ENCODE measurements at places on chromosomes 3 and 15.

DNA sequence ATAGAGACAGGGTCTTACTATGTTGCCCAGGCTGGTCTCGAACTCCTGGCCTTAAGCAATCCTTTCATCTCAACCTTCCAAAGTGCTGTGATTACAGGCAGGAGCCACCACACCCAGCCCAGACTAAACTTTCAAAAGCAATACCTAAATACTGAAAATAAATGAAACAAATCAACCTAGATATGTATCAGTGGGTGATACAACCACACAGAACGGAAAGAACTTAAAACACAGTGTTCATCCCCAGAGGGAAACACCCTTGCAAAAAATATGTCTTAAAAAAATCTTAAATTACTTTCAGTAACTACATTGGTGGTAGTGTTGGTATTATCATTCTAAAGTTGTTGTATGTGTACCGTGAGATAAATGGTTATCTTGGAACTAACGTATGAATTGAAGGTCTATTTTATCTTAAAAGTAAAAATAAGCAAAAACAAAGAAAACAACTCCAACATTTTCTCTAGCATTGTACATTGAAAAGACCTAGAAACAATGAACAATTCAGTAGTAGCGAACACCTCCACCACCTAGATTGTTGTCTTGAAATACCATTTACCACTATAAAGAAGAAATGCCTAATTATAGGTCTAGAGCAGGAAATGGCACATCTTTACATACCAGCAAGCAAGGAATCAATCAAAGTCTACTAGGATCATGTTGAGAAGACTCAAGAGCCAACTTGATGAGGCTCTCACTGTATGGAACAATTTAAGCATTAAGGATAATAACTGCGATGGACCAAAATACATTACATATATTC is 24.7 kb downstream of the SLTM start:
- DNase-seq: no peak

GRCh38 chr15:74383695-74384565 is 16.5 kb upstream of the CYP11A1 start:
- peak; percentile 53 for DNase-seq

DNA sequence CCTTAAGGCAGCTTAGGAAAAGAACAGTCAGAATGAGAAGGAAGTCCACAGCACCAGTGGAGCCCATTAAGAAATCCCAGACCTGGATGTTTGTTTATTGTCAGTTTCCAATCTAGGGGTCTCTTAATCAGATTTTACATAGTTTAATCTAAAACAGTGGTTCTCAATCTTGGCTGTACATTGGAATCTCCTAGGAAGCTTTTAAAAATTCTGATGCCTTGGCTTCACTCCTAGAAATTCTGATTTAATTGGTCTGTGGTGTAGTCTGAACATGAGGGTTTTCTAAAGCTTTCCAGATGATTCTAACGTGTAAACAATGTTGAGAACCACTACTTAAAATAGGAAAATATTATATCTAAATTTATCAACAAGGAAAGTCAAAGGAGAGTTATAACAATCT is 56.6 kb upstream of the SPRED1 start:
- DNase-seq: no peak

DNA sequence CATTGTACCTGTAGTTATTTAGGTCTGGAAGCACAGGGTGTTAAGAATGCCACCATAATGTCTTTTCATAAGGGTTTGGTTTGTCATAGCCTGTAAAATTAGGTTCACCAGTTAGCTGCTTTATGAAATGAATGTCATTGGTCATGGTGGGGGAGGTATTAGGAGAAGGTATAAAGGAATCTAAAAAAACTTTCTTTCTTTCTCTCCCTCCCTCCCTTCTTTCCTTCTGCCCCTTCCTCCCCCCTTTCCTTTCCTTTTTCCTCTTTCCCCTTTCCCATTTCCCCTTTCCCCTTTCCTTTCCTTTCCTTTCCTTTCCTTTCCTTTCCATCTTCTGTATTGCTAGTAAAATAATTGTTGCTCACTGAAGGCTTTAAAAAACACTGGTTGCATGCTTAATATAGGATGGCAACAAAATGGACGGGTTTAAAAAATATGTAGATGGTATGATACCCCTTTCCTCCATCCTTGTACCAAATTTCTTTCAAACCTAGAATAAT is 9.6 kb downstream of the ATP2C1 start:
- no peak for DNase-seq

- peak; percentile 39 for DNase-seq
Measured at GRCh38 chr15:92277776-92278175, 115.9 kb upstream of the ST8SIA2 start.

DNA sequence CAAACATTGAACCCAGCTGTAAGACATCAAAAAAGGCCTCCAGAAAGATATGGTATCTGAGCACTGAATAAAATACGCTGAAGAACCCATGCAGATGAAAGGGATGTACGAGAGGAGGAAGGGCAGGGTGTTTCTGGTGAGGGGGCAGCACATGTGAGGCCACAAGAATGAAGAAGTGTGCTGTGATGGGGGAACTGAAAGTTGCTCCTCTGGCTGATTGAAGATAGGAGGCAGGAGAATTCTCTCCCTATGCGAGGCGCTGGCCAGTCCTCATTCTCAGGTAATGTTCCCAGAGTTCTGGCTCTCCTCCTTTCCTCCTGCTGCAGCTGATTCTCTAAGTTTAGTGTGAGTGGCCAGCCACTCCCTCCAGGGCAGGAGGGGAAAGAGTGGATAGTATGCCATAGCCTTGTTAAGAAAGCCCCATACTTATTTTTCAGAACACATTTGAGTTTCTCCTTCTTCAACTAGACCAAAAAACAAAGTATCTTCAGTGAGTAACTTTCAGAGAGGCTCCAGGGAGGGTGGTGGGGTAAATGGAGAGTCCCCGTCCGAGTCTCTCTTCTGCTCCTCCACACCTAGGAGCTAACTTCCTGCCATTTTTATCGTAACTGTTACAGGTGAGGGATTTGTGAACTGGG is 26.9 kb upstream of the MYO1E start:
- DNase-seq: peak; percentile 87

DNA sequence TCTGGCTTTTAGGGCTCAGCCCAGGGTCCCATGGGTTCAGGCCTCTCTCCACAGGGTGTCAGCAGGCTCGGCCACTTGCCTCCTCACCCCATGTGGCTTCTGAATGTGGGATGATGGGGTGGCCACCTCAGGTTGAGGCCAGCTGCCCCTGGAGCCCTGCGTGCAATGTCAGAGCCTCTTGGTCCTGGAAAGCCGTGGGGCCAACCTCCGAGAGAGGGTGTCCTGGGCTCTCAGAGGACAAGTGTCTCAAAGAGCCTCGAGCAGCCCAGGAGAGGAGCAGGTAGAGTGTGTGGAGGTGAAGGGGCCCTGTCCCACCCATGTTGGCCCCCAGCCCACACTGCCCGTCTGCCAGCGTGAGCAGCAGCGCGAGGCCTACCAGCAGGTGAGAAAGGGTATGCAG is 86.0 kb downstream of the PLXNA1 start:
- DNase-seq: no peak

DNA sequence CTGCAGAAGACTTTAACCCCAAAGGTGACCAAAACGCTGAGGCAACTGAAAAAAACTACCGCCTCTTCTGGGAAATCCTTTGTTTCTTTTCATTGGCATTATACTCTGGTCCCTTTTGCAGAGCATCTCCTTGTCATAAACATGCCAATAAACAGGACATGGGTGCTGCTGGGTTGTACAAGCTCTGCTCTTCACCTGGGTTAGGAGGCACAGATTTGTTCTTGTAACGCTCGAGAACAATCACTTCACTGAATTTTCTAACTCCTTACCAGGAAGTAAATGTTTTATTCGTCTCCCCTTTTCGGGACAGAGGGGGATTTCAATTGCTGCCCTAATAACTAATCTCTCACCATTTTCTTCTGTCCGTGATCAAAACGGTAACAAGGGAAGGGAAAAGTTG is 1.3 kb downstream of the PLCH1 start:
- DNase-seq: peak; percentile 37

DNA sequence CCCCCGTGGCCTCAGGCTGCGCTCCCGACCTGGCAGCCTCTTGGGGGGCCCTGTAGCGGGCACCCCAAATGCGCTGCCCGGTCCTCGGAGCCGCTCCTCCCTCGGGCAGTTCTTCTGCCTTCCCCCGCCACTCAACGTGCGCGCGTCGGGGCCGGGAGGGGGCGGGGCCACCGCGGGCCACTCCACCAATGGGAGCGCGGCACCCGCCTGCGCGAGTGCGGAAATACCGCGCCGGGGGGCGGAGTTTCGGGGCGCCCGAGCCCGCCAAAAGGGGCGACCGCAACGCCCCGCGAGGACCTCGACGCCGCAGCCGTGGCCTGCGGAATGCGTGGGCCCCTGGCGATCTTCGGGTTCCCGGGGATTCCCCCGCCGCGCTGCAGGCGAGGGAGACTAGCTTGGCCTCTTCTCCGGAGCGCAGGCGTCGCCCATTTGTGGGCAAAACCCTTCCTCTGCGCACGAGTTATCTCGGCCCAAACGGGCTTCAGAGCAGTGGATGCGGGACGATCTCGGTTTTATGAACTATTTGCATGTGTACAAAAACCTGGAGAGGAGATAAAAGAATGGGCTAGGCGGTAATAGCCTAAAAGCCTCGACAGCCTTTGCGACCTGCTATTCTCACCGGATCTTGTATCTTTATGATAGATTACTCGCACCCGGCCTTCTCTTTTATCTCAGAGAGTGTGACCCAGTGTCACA is at the start of gene TASOR:
Gene TASOR (minus strand): TSS at position 144 of the 696 bp plus-strand sequence. CDS start 259 bp downstream, outside the sequence.
- peak; percentile 80 for DNase-seq

DNA sequence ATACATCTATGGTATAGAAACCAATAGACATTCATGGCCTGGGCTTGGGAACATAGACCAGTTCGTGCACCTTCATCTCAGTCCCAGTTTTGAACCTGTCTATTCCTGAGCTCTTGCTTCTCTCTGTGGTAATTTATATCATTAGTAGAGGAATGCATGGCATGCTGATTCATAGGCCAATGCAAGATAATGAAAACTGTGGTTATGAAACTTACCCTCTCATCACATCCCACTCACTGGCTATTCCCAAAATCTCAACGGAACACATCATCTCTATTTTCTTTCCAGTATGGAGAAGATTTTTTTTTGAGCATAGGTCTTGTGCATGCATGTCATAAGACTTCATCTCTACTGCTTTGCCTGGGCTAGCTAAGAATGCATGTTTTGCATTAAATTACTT is 18.7 kb upstream of the P2RY12 start:
- no peak for DNase-seq

- DNase-seq: no peak
Measured at GRCh38 chr3:9439331-9439730, 41.9 kb downstream of the SETD5 start.

- DNase-seq: no peak
Measured at GRCh38 chr3:50658416-50658815, 16.3 kb upstream of the DOCK3 start.

GRCh38 chr15:52262364-52262763 is 33.2 kb downstream of the MYO5C start:
- DNase-seq: no peak

DNA sequence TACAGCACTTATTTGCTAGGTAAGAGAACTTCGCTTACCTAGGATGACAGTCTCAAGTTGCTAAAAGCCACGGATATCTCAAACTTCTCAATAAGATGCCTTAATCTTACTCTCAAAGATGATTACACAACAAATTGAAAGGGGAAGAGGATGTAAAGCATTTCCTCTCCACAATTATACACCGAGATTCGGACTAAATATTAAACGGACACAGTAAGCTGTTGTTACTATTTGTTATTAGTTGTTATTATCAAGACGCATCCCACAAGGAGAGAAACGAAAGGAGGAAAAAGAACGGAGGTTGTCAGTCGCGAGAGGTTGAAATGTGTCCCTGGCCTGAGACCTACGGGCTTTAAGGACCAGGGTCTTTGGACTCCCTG is 660 bp downstream of the ZNF106 start:
- DNase-seq: peak; percentile 58

DNA sequence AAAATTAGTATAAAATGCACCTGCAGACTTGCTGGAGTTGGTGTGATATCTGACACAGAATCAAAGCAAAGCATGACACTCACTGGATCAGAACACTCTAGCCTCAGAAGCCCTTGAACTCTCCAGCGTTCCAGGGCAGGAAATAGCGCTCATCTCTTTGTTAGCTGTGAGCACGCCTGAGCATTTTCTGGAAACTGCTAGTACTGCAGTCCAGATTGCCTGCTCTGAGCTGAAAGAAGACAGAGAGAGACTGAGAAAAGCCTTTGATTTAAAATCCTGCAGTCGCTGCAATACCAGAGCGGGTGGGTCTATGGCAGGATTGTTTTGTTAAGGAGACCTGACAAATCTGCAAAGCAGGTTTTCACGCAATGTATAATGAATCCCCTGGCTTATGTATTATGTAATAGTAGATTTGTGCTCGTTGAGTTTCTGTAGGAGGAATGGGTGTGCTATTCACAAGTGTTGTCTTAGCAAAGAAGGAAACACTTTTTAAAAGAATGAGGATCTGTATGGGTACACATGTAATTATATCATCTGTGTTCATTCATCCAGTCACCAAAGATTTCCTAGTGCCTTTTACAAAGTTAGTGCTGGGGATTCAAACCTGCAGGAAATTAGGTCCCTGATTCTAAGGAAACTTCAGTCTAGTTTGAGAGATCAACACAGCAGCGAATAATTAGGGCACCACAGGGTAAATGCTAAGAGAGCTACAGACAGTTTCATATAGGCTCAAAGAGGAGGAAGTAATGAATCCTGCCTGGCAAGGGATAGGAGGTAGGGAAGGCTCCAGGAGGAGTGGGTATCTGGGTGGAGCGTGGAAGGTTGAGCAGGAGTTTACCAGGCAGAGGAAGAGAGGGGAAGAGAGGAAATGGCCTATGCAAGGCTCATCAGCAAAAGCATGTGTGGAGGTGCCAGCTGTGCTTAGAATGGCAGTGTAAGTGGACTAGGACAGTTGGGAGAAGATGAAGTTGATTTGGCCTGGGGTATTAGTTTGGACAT is 26.1 kb upstream of the MGLL start:
- DNase-seq: no peak

- no peak for DNase-seq
Measured at GRCh38 chr3:135268941-135269532, 474.0 kb downstream of the EPHB1 start.

DNA sequence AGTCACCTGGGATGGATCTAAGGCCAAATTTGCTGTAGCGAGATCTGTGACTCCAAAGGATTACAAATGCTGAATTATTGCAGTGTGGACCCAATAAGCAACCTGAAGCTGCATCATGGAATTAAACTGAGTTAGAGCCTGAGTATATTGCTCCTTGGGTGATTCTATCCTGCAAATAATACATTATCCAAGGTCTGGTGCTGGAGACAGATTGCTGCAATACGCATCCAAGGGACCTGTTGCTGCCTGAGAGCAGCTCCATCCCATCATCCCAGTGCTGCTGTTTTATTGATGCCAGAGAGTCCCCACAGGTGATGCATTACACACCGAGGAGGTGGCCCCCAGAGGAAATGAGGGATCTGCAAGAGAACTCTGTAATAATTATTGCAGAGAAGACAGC is 31.6 kb upstream of the PCSK6 start:
- DNase-seq: no peak

- DNase-seq: peak; percentile 68
Measured at GRCh38 chr15:90482124-90483011, 47.4 kb upstream of the CRTC3 start.

- no peak for DNase-seq
Measured at GRCh38 chr3:192128060-192128459, 599.3 kb downstream of the FGF12 start.

DNA sequence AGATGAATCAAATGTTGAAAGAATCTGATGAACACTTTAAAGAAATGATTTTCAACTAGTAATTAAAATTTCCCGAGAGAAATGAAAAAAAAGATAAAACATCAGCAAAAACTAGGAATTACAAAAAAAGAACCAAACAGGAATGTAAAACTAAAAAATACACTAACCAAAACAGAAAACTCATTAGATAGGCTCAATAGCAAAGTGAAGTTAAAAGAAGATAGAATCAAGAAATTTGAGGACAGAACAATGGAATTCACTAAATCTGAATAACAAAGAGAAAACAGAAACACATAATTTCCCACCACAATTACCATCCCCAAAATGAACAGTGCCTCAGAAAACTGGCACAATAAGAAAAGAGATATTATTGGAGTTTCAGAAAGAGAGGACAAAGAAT is 290.1 kb upstream of the CNTN4 start:
- no peak for DNase-seq

Measured in NAMALWA (cell line).